Renal pelvis (tissue), 12 donors: ENCODE measurements at places on chromosomes 3 and 15.

GRCh38 chr3:17339132-17339575 lies 403.3 kb downstream of the TBC1D5 start:
- DNase-seq, result no peak

DNA sequence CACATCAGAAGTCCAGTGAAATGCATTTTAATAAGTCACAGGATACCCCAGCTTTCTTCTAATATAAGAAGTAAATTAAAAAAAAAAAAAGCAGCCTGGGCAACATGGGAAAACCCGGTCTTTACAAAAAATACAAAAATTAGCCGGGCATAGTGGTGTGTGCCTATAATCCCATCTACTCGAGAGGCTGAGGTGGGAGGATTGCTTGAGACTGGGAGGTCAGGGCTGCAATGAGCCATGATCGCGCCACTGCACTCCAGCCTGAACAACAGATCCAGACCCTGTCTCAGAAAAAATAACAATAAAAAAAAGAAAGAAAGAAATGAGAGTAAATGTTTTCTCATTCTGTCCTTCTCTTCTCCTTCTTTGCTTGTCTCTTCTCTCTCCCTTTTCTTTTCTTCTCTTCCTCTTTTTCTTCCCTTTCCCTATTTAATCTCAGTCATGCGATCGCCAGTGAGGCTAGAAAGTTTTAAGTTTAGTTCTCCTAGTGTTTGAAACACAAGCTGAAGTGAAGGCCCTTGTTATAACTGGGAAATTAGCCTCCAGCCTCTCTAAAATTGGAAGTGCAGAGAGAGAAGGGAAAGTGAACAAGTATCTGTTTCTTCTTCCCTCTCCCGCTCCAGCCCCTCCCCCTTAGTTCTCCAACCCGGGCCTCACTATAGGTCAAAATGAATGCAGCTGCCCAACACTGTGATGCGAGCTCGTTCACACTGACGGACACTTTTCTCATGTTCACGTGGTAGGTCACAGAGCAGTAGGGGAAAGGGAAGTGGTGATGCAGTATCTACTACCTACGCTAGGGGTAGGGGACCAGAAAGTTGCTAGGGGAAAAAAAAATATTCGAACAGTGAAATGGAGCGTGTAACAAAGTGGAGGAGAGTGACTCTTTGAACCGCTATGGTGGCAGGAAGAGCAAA lies 23.5 kb upstream of the TSC22D2 start:
- peak; percentile 77 for DNase-seq

DNA sequence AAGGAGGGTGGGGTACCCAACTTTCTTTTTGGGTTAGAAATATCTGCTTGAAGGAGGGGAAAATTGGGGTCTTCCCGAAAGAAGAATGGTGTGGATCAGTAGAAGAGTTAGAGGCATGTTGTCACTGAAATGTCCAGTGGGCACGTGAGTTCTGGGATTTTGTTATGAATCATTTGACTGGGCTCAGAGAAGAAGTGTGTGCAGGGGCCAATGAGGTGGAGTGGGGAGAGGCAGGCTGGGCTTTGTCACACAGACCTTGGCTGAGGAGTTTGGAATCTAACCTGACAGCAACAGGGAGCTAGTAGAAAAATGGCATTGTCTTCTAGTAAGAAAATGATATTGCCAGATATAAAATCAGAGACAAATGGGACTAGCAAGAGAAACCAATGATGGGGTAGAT lies 436.8 kb downstream of the MFSD1 start:
- no peak for DNase-seq

DNA sequence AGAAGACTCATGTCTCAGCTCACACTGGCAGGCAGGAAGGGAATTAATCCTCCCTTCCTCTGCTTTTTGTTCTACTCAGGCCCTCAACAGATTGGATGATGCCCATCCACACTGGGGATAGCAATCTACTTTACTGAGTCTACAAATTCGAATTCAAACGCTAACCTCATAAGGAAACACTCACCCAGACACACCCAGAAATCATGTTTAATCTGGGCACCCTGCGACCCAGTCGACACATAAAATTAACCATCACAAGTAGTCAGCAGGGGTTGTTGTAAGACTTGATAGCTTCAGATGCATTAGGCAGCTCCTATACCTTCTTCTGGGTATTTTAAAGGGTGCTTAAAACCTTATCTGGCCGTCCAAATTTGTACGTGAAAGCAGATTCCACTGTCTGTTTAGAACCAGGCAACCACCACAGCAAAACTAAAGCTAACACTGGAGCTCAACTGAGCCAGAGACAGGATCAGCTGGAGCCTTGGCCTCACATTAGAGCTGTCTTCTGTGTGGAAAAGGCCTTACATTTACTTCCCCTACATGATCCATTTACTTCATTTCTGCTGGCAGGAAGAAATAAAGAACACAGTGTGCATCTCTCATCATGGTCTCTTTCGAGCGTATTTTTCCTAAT lies 407.3 kb upstream of the PPP2R3A start:
- no peak for DNase-seq

GRCh38 chr3:16883057-16883722 lies 1.6 kb upstream of the PLCL2 start:
- DNase-seq, result peak; percentile 47

GRCh38 chr3:79872483-79872882 lies 104.7 kb upstream of the ROBO1 start:
- no peak for DNase-seq

DNA sequence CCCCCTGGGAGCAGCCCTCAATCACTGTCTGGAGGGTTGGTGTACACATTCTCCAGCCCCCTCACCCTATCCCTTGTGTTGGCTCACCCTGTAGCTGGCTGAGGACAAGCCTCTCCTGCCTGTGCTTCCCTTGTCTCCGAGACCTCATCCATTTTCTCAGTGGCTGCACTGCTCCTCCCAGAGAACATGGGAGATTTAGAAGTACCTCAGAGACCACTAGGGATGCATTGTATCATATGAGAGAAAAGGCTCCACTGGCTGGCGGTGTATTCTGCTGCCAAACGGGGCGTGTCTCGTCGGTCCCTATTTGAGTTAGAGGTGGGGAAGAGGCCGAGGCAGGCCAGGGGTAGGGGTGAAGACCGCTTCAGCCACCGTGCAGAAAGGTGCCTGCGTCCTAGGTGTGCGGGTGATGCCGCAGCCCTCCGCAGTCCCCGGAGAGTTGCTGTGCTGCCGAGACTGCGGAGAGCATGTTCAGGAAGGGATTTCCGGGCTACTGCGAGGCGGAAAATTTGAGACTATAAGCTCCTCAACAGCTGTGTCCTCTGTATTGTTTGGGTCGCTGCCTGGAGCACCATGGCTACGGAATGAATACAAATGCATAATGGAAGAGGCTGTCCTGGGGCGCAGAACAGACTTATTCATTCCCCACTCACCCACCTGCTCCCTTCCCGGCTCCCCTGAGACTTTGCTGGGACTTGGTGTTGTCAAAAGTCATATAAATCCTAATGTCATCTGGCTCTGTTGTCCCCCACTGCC lies 43.8 kb downstream of the SPSB4 start:
- DNase-seq, result peak; percentile 88

GRCh38 chr15:71683411-71684274 lies 126.7 kb upstream of the NR2E3 start:
- DNase-seq, result no peak

DNA sequence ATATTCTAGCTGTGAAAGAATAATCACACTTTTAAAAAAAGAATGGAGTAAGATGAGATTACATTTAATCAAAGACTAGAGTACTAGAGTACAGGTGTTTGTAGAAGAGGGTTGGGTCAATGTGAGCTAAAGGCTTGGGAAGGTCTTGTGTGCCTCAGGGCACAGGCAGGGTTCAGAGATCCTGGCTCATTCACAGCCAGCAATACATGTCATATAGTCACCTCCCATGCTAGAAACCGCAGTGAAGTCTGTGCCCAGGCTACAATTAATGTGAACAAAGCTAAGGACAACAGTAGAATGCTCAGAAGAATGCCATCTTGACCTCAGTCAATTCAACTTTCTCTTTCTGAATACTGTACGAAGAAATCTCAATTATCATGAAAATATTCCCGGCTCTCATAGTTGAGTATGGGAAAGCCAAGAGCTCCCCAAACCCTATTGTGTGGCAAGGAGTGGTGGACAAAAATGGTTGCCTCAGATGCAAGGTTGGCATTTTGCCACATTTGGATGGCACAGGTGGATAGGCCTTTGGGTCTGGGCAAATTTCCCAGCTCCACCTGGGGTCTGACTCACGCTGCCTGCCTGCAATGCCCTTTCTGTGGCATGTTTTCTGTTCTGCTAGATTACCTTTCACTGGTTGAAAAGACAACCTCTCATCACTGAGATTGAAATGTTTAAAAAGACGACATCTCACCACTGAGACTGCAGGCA lies 70.2 kb downstream of the NMD3 start:
- no peak for DNase-seq

- no peak for DNase-seq
These were observed 915 bp upstream of the CALML4 start for GRCh38 chr15:68205954-68206539.

DNA sequence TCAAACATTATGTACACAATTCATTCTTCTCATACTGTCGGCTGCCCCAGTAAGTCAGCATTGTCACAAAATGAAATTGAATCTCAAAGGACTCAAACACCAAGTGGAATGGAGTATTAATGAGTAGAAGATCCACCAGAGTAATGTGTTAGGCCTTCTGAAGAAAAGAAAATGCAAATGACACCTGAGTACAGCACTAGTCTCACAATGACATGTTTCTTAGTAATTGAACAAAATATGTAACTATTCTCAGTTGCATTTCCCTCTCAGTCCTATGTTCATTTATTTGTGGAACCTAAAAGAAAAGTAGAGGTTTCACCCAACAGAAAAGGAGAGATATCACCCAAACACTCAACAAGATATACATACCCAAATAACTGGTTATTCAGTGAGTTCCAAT lies 283.9 kb upstream of the THBS1 start:
- DNase-seq, result no peak
